ENCODE measurements at places on chromosomes 5 and 9.

DNA sequence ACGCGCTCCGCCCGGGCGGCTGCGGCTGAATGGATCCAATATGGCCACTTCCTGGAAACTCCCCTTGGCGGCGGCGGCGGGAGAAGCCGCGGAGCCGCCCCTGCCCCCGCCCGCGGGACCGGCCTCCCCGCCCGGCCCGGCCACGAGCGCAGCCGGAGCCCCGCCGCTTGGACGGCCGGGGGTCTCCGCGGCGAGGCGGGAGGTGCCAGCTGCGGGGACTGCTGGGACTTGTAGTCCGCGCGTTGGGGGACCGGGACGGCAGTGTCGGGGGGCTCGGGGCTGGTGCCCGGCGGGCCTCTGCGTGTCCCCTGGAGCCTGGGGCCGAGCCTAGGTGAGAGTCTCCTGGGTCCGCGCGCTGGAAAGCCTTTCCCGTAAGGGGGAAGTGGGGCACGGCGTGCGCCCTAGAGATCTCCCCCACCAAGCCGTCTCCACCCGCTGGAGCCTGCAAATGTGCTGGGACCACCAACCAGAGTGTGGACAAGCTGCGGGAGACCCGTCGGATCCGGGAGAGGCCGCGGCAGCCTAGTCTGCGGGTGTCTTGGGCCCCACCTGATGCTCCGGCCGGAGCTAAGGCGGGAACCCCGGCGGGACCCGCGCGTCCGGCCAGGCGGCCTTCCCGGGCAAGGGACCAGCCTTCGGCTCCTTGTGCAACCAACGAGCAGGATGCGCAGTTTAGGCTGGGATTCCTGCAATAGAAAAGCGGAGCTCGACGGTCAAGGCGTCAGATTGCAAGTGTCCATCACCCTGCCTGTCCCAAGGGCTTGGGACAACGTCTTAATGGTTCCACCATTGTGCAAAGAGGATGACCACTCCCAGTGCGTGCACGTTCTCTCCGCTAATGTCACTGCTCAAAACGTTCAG is at the start of gene SEPTIN8:
TSS of gene SEPTIN8 (minus strand) at position 31 of the 861 bp plus-strand sequence. CDS start 102 bp downstream, outside the sequence.
- peak; percentile 49 for DNase-seq

GRCh38 chr9:110307191-110307590 is 30.5 kb downstream of the TXNDC8 start:
- no peak for DNase-seq

DNA sequence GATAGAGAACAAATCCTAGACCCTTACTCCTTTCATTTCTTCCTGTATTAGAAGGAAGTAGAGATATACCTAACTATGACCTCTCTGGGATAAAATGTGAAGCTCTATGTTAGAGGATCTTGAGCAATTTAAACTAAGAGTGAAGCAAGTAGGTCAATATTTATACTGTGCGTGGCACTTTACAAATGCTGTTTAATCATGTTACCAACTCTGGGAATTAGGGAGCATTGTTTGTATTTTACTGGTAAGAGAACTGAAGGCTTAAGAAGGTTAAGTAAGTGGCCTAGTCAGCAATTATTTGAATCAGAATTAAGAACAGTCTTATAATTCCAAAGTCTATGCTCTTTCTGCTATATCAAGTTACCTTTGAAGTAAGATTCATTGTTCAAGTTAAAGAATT is 12.0 kb downstream of the TNC start:
- no peak for DNase-seq

DNA sequence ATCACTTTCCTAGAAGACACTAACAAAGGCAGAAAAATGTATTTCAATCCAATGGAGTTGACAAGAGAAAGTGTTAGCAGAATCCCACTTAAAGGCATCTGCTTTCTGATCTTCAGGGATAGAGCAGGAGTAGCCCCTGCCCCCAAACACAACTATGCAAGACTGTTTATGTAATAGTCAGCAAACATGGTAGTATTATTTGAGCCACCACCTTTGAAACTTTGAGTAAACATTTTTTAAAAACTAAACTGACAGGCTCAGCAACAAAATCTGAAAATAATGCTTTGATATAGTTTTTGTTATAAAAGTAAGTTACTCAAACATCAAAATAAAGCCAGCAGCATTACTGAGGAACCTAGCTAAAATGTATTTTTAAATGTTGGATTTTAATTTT is 4.8 kb downstream of the ELL2 start:
- no peak for DNase-seq

Data from fibroblast of villous mesenchyme (primary cell).